HT-29 (cell line): ENCODE measurements at places on chromosomes 6 and 20. TPM values are rescaled to one million over a fixed set of nuclear protein-coding genes. Genes with fewer than 3 reads are reported as not detected.

MCCD1 gene
- not detected in 2 replicates for total RNA-seq

DNA sequence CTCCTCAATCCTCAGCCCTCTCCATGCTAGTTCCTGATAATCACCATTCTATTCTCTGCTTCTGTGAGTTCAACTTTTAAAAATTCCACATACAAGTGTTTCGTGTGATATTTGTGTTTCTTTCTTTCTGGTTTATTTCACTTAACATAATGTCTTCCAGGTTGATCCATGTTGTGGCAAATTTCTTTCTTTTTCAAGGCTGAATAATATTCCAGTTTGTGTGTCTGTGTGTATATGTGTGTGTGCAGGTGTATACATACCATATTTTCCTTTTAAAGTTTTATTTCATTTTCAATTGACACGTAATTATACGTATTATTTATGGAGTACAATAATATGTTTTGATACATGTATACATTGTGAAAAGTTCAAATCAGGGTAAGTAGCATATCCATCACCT lies 19.8 kb upstream of the SF3B5 start:
- DNase-seq, result no peak

DNA sequence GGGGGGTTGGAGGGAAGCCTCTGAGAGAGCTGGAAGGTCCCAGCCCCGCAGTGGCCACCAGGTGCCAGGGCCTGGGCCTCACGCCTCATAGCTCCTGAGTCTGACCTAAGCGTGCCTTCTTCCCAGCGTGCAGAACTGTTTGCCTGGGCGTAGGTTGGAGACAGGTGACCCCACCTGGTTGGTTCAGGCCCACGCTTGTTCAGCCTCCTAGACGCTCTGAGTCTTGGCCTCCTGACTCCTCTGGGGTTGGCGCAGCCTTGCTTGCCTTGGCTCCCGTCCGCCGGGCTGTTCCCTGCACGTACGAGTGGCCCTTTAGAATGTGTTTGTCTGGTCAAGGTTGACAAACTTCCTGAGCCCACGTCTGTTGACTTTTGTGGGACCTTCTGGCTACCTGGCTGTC lies 70.8 kb downstream of the EYA2 start:
- DNase-seq, result no peak

ACTR5 gene
- 21.0 and 21.4 TPM in 2 replicates for total RNA-seq

CLVS2 gene
- total RNA-seq, result not detected in 2 replicates

- DNase-seq, result peak; percentile 55
These were observed 2.4 kb upstream of the FOXA2 start for GRCh38 chr20:22586645-22587310.

DNA sequence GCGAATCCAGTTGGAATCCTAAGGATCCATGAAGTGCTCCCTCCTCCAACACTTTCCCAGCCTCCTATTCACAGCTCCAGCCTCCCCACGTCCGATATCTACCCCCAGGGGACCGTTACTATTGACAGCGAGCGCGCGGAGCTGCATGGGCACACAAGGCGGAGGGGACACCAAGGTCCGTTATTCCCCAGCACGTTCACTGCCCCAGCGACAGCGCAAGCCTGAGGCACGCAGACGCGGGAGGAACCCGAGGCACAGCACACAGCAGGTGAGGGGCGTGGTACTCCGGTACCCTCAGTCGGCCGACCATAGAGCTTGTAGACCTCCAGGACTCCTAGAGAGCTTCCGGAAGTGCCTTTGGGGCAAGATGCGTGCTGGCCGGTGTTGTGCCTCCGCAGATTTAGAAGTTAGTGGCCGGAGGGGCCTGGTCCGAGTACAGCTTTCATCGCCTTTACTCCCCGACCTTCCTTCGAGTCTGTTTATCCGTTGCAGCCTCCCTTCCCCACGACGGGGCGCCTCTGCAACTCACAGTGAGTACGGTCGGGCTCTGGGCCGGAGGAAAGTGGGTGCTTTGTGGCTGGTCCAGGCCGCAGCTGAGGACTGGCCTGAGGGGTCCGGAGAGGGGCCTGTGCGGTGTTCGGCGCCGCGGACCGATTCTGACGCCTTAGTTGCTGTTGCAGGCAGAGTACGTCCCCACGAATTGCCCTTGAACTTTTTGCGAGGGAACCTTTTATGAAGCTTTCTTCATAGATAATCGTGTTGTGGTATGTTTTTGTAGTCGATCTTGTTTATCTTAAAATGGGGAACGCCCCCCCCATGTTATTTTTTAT lies at the start of gene ZKSCAN8:
ZKSCAN8 (plus strand) TSS at position 384 of the 830 bp plus-strand sequence. CDS start 6,525 bp downstream, outside the sequence.
- peak; percentile 85 for DNase-seq

- DNase-seq, result no peak
These were observed 205.5 kb downstream of the ARHGAP18 start for GRCh38 chr6:129504456-129504855.

OPN5 gene
- not detected in 2 replicates for total RNA-seq

DNA sequence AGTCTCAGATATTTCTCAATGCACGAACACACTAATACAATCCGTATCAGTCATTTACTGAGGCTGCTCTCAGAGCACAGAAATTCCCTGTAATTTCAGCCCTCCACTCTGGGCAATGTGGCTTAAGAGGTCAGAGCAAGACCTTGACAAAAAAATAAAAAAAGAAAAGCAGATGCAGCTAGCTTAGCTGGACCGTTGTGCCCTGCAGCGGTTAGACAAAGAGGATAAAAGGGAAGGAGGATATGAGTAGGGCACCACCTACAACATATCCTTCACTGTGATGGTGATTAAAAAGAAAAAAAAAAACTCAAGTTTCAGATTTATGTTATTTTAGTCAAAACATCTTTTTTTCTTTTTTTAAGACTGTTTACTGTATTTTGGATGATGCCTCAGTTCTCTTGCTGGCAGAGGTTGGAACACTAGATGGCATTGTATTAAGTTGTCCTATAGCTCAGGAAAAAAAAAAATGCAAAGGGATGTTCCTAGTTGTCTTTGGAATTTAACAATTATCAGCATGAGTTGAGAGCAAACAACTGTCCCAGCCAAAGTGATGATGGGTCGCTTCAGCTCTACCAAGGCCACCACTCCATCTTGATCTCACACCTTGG lies 59.9 kb downstream of the ANKEF1 start:
- DNase-seq, result no peak

GRCh38 chr20:13831476-13831875 lies 46.6 kb downstream of the NDUFAF5 start:
- no peak for DNase-seq

NRM gene
- 16.2 and 18.3 TPM in 2 replicates for total RNA-seq

HLA-DQB1 gene
- not detected in 2 replicates for total RNA-seq

GRCh38 chr6:21208081-21208795 lies 385.3 kb upstream of the SOX4 start:
- DNase-seq, result no peak

DEFB115 gene
- total RNA-seq, result not detected in 2 replicates

DNA sequence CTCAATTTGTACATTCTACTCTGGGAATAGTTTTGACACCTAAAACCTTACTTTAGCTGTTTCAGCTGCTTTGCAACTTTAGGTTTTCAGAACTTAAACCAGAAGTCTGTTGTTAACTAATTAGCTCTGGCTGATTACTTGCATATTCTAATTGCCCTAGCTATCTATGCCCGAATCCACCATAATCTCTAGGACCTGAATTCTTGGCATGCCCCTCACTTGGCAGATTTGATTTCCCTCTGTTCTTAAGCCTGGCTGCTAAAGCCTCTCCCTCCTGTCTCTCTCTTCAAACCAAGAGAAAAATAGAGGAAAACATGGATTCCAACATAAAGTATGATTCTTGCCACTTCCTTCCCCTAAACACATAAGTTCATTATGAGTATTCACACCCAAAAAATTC lies 35.0 kb upstream of the LIN28B start:
- DNase-seq, result no peak

HCRTR2 gene
- not detected in 2 replicates for total RNA-seq

GABRR1 gene
- total RNA-seq, result not detected in 2 replicates

FOXA2 gene
- total RNA-seq, result 9.1 and 9.4 TPM in 2 replicates

DNA sequence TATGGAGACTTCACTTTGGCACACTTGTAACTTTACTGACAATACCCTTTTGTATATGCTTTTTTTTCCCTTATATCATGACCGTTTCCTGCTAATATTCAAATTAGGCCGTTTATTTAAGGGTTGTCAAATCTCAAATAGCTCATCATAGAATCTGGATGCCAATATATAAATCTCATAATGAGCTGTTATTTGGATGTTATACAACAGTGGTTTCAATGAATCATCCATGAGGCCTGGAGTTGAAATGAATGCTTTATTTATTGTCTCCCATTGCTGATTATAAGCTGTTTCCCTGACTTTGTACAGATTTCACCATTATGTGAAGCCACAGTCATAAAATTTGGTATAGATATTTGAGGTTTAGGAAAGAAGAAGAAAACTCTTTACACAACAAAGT lies 256.1 kb downstream of the PLCB1 start:
- no peak for DNase-seq

GRCh38 chr6:84061613-84062398 lies 28.2 kb downstream of the MRAP2 start:
- no peak for DNase-seq

DNA sequence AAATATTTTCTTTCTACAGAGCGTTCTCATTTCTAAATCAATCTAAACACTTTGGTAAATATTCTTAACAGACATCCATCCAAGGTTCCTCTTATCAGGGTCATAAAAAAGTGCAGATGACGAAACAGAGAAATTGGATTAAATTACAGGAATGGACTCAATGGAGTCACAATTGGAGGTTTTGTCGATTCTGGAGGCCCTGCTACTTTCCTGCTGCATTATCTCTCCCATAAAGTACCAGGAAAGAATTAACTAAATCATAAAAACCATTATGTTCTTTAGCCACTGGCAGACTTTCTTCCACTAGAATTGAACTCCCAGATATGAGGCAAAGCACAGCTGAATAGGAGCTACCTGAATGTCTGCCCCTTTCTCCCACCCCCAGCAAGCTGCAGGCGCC lies 610.6 kb downstream of the HDGFL1 start:
- no peak for DNase-seq

- DNase-seq, result peak; percentile 39
These were observed 8.5 kb upstream of the MRPS10 start for GRCh38 chr6:42226161-42226611.

MAS1 gene
- not detected in 2 replicates for total RNA-seq

DNA sequence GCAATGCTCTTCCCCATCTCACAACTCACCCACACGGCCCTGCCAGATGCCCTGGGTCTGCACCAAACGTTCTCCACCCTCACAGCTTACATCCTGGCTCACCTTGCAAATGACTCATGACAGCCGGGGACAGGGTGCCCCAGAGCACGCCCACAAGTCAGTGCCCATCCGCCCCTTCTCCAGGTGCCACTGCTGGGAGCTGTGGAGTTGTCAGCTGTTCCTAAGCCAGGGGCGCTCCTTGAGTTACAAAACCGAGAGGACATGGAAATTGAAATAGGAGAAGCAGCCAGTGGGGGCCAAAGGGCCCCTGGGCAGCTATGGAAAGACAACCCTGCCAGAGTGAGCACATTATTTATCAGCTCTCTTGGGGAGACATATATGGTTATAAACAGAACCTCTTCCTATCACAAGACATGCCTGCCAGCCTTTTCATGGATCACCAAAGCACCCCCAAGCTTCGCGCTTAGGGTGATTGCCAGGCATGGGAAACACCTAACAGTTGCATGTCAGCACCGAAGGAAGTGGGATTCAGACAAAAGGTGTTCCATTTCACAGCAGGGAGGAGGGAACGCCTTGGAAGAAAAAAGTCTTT lies 236.8 kb downstream of the LY86 start:
- DNase-seq, result peak; percentile 61

CDKAL1 gene
- 9.5 and 9.8 TPM in 2 replicates for total RNA-seq

GRCh38 chr6:156934069-156934460 lies 156.9 kb downstream of the ARID1B start:
- peak; percentile 69 for DNase-seq

DNA sequence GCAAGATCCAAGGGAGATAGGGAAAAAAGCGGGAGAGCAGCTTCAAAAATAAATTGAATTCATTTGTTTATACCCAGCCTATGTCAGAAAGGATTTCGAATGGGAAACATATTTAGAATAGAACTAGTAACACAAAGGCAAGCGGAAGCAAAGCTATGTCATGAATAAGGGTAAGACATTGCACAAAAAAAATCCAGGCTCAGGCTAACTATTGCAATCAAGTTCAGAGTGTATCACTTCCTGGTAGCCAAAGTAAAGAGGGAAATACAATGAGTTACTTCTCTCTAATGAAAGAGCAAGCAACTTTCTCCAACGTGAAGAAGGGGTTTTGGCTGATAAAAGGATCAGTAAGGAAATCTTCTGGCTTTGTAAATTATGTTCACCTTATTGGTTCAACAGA lies 212.8 kb downstream of the ZMYND8 start:
- DNase-seq, result no peak

- no peak for DNase-seq
These were observed 40.7 kb upstream of the FOXQ1 start for GRCh38 chr6:1271071-1271763.

DNA sequence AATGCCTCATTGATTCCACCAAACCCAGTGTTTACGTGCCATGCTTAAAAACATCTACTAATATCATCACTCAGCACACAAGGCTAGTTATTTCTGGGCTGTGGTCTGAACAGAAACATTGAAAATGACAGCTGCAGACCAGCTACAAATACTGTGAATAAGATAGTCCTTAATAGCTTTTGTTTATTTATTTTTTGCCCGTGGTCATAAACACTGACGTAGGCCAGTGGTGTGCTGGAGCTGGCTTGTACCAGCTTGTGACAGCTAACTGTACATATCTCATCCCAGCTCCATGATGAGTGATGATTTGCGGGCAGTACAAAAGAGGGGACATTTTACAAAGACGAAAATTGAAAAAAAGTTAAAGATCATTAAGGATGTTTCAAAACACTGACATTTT lies 1057.0 kb downstream of the EPHA7 start:
- DNase-seq, result no peak

- DNase-seq, result no peak
These were observed 139.2 kb upstream of the SASH1 start for GRCh38 chr6:148203281-148203925.

ENPP5 gene
- total RNA-seq, result 1.4 TPM in 1 of 2 replicates, not detected in the other

- DNase-seq, result no peak
These were observed 27.9 kb downstream of the CDYL start for GRCh38 chr6:4804095-4804494.

LPA gene
- total RNA-seq, result not detected in 2 replicates

DNA sequence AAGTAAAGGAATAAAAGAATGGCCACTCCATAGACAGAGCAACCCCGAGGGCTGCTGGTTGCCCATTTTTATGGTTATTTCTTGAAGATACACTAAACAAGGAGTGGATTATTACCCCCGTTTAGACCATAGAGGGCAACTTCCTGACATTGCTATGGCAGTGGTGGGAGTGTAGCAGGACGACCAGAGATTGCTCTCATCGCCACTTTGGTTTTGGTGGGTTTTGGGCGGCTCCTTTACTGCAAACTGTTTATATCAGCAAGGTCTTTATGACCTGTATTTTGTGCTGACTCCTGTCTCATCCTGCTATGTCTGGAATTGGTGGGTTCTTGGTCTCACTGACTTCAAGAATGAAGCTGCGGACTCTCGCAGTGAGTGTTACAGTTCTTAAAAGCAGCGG lies 78.7 kb downstream of the C6orf52 start:
- no peak for DNase-seq

DNA sequence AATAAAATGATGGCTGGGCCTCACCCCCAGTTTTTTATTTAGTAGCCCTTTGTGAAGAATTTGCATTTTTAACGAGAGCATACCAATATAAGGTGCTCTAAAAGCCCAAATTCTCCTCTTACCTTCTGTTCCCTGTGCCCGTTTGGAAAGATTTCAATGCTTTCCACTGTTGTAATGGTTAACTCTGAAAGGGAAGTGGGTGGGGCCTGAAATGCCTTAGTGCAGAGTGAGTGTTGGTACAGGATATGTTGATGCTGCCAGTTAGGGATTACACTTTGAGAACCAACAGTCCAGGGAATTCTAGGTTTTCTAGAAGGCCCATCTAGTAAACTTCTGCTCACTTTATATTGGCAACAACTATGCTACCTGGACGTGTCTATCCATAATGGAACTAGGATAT lies 562.7 kb upstream of the NRSN1 start:
- DNase-seq, result no peak

BMP5 gene
- not detected in 2 replicates for total RNA-seq

GLYATL3 gene
- not detected in 2 replicates for total RNA-seq
